ENCODE measurements at places on chromosomes 7 and 10. TPM values are rescaled to one million over a fixed set of nuclear protein-coding genes. Genes with fewer than 3 reads are reported as not detected.

GRCh38 chr10:88219753-88220152, 356.3 kb downstream of the PTEN start:
- DNase-seq: no peak

DNA sequence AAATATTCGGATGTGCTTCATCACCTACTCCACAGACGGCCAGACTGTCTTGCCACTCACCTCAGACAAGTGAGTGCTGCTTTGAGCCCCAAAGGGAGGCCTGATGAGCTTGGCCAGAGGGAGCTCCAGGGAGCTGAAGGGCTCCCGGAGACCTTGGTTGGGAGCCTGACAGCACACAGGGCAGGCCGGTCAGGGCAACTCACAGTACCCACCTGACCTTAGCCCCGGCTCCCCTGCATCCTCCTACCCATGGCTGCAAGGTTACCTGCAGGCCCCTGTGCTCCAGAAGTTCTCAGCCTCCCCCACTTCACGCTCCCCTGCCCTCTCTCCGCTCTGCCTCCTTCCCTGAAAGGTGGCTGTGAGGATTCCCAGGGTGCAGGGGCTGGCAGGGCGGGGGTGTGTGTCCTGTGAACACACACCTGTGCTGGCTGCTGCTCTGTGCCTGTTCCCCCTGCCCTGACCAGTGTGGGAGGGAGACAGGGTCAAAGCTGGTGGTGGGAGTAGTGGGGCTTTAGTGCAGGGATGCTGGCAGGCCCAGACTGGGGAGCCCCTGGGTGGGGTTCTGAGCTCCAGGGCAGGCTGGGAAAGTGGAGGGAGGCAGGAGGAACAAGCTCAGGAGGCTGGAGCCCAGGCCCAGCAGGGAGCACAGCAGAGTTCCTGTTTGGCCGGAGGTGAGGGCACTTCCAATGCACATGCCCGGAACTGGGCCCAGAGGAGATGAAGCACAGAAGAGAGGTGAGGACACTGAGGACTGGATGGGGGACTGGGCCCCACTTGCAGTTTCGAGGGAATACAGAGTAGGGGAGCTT, 7.2 kb downstream of the ANTXRL start:
- DNase-seq: no peak

GRCh38 chr10:120105492-120105891, 213.0 kb downstream of the SEC23IP start:
- DNase-seq: no peak

DNA sequence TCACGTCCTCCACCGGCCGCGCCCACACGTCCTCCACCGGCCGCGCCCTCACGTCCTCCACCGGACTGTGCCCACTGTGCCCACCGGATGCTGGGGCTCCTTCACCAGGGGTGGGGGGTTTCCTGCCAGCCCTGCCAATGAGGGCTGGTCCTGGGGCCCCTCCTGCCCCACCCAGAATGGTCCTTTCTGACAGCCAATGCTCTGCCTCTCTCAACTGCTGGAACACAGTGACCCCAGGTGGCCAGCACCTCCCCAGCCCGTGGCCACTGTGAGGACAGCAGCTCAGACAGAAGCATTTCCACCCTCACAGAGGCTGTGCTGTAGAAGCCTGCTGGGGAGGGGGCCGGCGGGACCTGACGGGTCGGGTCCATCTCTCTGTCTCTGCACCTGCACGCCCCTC, 90.1 kb upstream of the DNAAF5 start:
- DNase-seq: no peak

GRCh38 chr7:29044554-29044953, 86.4 kb upstream of the TRIL start:
- no peak for DNase-seq

GRCh38 chr7:7157177-7157886, 25.0 kb upstream of the C1GALT1 start:
- peak; percentile 68 for DNase-seq

DNA sequence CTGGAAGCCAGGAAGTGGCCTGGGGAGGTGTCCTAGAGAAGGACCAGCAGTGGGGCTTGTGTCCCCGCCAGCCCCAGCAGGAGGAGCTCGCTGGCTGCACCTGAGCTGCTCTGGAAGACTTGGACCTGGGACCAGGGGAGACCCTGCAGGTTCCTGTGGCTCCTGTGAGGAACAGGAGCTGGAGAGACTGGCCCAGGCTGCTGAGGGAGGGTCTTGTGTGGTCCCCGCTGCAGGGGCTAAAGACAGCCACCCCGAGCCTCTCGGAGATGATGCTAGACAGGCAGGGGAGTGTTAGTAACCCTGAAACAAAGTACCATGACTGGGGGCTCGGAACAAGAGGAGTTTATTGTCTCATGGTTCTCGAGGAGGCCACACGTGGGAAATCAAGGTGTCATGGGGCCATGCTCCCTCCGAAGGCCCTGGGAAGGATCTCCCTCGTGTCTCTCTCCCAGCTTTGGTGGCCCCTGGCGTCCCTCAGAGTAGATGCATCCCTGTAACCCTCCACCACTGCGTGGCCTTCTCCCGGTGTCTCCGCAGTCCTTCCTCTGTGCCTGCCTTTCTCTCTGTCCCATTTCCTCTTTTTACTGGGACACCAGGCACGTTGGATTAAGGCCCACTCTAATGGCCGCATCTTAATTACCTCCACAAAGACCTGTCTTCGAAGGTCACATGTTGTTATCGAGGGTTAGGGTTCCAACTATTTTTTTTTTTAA, 348.4 kb downstream of the GLRX3 start:
- no peak for DNase-seq

ZCCHC24 gene
- polyA plus RNA-seq: 34.2 TPM

FAM25G gene
- not detected for polyA plus RNA-seq

C10orf62 gene
- not detected for polyA plus RNA-seq

ADCYAP1R1 gene
- 0.02 TPM for polyA plus RNA-seq

PHKG1 gene
- 0.16 TPM for polyA plus RNA-seq

Data from BJ (cell line).